ENCODE measurements at places on chromosomes 1 and 21. TPM values are rescaled to one million over a fixed set of nuclear protein-coding genes. Genes with fewer than 3 reads are reported as not detected.
A peak's percentile ranks its signal among the peaks of the same experiment; 100 is the strongest.

The TNN gene
- not detected for total RNA-seq

DNA sequence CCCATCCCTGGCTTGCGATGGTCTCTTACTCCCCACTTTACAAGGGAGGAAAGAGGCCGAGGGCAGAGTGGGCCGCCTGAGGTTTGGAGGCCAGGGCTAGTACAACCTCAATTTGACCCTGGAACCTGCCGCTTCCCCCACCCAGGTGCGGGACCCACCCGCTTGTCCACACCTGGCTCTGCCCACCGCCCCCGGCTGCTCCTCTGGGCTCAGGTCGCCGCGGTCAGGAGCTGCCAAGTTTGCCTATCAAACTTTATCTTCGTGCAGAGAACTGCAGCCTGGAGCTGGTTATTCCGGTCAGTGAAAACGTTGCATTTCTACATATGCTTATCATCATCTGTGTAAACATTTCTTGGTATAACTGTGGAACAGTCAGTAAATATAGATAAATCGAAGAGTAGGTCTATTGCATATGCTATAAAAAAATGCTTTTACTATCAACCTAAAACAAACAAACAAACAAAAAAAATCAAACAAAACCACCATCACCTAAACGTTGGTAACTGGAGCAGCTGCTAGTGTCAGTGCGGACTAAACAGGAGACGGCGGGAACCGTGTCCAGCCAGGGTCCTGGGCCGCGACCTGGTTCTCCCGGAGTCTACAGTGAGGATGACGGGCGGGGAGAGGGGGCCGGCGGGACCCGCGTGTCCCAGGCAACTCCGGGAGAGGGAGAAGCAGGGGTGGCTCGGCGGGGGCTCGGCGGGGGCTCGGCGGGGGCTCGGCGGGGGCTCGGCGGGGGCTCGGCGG is 906 bp upstream of the ADARB1 start:
- DNase-seq: no peak

DNA sequence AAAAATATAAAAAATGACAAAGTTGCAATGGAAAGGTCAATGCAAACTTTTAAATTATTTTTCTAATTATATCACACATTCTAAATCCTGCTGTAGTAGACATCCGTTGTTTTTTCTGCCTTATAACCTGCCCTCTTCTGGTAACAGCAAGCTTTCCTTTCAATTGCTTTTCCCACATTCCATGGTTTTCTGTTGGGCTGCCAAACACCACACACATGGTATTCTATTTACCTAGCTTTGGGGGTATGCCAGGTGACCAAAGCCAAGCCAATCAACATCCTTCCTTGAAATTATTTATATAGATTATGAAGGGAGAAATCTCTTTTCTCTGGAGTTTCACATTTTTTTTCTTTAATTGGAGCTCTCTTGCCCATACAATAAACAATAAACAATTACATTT is 3.4 kb upstream of the LAMC1 start:
- DNase-seq: no peak

- DNase-seq: no peak
These were observed 104.0 kb downstream of the PAX7 start for GRCh38 chr1:18734461-18735223.

GRCh38 chr21:41182547-41182946 is 14.6 kb downstream of the BACE2 start:
- DNase-seq: no peak

DNA sequence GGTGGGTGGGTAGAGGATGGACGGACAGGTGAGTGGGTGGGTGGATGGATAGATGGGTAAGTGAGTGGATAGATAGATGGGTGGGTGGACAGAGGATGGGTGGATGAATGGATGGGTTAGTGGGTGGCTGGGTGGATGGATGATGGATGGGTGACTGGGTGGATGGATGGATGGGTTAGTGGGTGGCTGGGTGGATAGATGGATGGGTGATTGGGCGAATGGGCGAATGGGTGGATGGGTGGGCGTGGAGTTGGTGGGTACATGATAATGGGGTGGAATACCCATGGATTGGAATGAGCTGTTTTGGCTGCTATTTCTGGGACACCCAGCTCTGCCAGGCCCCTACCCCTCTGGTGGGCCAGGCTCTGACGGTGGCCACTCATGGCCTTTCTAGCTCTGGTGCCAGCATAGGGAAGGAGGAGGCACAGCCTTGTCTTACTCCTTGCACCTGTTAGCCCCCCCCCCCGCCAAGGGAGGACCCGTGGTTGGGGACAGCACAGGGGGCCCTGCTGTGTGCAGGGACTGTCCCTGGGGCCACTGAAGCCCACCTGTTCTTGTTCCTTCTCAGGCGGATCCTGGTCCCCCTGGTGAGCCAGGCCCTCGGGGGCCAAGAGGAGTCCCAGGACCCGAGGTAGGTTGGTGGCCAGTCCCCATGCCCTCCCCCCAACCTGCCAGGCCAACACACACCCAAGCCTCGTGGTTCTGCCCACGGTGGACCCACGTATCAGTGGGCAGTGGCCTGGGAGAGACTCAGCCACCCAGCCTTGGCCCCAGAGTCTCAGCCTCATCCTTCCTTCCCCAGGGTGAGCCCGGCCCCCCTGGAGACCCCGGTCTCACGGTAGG is 26.4 kb downstream of the COL6A2 start:
- DNase-seq: peak; percentile 18

All from activated CD8-positive, alpha-beta memory T cell treated with anti-CD3 and anti-CD28 coated beads, Interleukin-2, amount 10 ng/mL, durations not matched to agents 7 days and 5 days (primary cell).